ENCODE measurements at places on chromosomes 16 and 17. TPM values are rescaled to one million over a fixed set of nuclear protein-coding genes. Genes with fewer than 3 reads are reported as not detected.

GRCh38 chr17:51217946-51218345 is 41.9 kb downstream of the MBTD1 start:
- DNase-seq, result no peak

DNA sequence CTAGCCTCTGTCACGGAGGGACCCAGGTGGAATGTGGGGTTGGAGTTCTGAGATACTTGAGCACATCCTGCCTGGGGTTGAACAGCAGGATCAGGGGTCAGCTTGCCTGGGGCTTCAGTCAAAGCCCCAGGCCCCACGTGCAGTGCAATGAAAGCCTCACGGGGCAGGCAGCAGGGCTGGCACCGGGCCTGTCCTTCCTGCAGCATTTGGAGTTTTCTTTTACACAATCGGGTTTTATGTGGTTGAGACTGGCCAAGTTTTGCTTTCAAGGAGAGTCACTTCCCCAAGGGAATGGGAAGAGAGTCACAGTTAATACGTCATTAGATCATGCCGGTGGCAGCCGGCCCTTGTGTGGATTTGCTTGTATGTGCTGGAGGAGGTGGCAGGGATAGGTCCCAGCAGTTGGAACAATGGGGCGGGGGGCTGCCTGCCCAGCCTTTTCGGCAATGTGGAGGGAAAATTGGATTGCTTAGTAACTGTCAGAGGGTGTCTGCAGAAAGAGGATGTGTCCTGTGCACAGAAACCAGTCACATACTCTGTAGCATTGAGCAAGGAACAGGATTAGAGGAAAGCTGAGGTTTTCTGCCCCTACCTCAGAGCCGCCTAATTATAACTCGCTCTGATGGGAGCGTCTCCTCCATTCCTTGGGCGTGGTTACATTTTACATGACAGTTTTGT is 4.5 kb downstream of the RMI2 start:
- DNase-seq, result peak; percentile 91

GRCh38 chr16:19505600-19506303 is 16.1 kb downstream of the GDE1 start:
- DNase-seq, result no peak

- peak; percentile 74 for DNase-seq
Measured at GRCh38 chr16:16096121-16096857, 127.0 kb downstream of the ABCC6 start.

- no peak for DNase-seq
Measured at GRCh38 chr16:75088216-75088615, 28.4 kb downstream of the LDHD start.

GRCh38 chr17:66431910-66432309 is 129.5 kb downstream of the PRKCA start:
- peak; percentile 87 for DNase-seq

- DNase-seq, result no peak
Measured at GRCh38 chr16:50711862-50712559, 18.6 kb downstream of the NOD2 start.

- DNase-seq, result no peak
Measured at GRCh38 chr16:87840271-87840978, 28.9 kb downstream of the SLC7A5 start.

Gene CD300H
- total RNA-seq, result not detected

Gene TEX19
- total RNA-seq, result under 0.01 TPM

Gene CX3CL1
- total RNA-seq, result 0.32 TPM

Gene CES3
- total RNA-seq, result not detected
